Fibroblast of the conjunctiva (primary cell): ENCODE measurements at places on chromosomes 5 and 9.

- no peak for DNase-seq
These were observed 534 bp downstream of the ERP44 start for GRCh38 chr9:100098046-100098886.

DNA sequence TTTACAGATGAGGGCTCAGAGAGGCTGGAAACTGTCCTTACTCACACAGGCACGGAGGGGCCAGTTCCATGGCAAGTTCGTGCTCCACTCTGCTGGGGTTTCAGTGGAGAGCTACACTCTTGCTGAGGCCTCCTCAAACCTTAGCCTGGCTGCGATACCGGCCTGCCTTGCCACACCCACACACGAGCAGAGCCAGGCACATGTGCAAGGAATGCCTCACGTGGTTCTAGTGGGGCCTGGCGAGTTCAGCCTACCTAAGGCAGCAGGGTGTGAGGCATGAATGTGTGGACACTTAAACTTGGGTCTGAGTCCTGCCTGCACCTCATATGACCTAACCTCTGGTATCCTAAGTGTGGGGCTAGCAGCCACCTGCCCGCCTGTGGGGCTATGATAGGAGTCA lies 21.5 kb upstream of the PRDM12 start:
- DNase-seq = no peak

- DNase-seq = no peak
These were observed 214.2 kb downstream of the TMEM232 start for GRCh38 chr5:110512266-110512665.

- no peak for DNase-seq
These were observed 56.8 kb downstream of the MINAR2 start for GRCh38 chr5:129804705-129805104.

DNA sequence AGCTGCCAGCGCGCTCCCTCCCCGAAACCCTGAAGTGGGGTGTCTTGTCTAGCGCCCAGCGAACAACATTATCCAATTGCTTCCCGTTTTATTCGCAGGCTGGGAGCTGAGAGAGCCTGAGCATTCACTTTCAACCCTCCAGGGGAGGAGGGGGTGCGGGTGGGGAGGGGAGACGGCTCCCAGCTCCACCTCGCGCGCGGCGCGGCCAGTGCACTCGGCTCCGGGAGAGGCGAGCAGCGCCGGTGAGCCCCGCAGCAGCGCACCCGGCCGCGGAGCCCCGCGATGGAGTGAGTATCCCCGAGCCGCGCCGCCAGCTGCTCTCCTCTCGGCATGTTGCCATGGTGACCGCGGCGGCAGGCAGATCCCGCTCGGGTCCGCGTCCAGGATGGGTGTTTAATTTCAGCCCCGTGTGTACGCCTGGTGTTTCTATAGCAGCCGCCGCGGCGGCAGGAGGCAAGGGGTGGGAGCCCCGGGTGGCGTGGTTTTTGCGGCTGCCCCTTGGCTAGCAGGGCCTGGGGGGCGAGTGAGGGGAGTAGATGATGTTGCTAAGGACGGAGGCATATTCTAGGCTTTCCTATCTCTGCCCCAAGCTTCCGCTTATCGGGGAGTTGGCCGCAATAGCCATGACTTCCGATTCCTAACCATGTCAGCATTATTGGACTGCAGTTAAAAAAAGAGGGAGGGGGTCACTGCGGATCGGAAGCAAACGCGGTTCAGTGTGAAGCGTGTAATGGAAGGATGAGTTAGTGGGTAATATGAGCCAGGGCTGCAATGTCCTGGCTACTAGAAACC lies 139.2 kb upstream of the PALM2AKAP2 start:
- DNase-seq = no peak

DNA sequence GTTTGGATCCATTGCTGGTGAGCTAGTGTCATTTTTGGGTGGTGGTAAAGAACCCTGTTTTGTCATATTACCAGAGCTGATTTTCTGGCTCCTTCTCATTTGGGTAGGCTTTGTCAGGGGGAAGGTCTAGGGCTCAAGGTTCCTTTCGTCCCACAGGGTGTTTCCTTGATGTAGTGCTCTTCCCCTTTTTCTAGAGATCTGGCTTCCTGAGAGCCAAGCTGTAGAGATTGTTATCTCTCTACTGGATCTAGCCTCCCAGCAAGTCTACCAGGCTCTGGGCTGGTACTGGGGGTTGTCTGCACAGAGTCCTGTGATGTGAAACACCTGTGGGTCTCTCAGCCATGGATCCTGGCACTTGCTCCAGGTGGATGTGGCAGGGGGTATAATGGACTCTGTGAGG lies 145.9 kb downstream of the HINT1 start:
- no peak for DNase-seq

GRCh38 chr5:11064763-11065450 lies 303.9 kb upstream of the DAP start:
- DNase-seq = no peak

GRCh38 chr5:157384971-157385709 lies 74.9 kb upstream of the NIPAL4 start:
- peak; percentile 93 for DNase-seq

DNA sequence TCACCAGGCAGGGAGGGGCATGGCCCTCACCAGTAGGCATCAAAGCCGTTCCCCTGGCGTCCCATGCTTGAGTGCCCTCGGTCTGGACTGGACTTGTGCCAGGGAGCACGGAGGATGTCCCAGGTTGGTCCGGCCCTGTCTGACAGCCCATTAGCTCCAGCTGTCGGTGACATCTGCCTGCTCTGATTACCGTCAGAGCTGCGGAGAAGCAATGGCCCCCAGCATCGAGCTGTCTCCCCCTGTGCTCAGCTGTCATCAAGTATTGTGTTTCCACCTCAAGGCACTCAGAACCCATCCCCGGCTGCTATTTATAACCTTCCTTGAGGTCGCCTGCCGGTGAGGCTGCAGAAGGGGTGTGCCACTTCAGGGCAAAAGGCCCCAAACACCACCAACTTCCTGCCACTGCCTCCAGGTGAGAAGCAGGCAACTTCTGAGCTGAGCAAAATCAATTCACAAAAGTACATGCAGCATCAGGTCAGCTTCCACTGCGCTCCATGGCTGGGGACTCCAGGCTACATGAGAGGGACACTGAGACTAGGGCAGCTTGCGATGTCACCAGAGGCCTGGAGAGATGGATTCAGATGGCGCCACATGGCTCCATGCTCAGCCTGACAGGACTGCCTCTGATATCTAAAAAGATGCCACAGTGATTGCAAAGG lies 142.7 kb downstream of the C5orf15 start:
- no peak for DNase-seq

DNA sequence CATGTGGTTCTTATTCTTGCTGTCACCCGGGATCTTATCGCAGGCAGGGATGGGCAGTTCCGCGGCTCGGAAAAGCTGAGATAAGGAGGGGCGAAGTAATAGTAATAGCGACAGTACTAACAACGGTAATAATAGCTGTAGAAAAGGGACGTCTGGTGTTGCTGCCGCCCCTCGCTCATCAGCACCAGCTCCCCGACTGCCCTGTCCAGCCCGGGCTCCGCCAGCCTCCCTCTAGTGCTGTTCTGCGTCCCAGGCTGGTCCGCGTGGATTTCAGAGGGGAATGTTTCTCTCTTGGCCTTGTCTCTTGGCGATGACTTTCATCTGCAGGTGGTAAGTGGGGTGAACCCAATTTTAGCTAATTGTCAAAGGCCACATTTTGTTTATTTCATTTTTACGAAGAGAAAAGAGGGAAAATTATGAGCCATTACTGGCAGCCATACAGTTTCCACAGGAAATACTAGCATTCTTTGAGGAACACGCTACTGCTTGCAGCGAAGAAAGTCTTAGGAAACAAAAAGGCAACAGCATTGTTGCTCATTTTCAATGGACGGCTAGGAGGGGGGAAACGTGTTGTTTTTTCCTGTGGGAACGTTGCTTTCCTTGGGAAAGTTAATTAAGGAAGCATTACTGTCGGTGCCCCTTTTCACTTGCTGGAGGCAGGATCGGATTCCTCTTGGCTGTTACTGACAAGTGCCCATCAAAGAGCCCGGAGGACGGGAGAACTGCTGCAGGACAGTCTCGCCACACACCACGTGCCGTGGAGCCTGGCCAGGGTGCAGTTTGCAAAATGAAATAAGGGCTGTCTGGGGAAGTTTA lies 762 bp downstream of the SNCAIP start:
- DNase-seq = peak; percentile 10

DNA sequence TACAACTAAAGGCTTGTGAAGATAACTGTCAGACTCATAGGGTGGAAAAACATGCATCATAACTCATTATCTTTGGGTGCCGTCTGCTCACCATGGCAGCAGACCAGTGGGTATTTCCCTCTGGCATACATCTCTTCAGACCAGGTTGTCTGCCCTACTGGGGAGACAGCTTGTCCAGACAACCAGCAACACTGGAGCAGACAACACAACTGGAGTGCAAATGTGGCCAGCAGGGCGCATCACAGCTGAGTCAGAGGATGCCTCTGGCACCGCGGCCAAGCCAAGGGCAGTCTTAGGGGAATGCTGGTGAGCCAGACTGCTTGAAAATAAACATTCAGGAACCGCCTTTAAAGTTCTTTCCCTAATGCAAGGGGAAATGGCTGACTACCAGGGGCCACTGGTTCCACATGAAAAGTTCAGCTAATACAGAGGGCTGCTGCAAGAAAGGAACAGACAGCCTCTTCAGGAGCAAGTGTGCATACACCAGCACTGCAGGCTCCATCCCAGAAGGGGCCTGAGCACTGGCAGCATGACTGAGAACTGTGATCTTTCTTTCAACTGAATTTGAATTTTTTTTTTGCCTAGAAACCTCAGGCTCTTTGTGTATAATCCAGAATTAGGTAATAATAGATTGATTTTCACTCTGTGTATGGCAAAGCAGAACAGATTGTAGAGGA lies 77.3 kb downstream of the MAMDC2 start:
- DNase-seq = peak; percentile 86

DNA sequence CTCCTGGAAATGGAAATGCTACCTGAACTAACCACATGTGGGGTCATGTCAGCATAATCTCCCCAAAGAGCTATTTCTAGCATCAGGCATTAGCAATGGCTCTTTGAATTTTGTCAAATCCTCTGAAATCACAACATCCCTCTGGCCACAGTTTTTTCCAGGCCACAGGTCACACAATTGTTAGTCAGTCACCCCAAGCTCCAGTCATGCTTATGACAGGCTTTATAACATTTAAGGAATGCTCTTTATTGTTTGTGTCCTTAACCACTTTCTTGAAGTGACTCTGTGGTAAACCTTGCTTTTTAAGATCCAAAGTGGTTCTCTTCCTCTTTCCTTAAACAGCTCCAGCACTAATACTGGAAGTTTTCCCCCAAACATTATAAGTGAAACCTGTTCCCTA lies 169.2 kb upstream of the HMHB1 start:
- no peak for DNase-seq

DNA sequence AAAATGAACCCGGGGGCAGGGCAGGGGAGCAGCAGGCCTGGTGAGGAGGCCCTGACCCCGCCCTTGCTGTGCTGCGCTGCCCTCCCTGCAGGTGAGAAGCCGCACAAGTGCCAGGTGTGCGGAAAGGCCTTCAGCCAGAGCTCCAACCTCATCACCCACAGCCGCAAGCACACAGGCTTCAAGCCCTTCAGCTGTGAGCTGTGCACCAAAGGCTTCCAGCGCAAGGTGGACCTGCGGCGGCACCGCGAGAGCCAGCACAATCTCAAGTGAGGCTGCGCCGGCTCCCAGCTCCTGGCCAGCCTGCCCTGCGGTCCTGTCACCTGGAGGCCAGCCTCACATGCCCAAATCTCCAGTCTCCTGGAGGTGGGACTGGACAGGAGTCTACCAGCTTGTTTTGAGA lies 12.3 kb downstream of the GFI1B start:
- DNase-seq = no peak

DNA sequence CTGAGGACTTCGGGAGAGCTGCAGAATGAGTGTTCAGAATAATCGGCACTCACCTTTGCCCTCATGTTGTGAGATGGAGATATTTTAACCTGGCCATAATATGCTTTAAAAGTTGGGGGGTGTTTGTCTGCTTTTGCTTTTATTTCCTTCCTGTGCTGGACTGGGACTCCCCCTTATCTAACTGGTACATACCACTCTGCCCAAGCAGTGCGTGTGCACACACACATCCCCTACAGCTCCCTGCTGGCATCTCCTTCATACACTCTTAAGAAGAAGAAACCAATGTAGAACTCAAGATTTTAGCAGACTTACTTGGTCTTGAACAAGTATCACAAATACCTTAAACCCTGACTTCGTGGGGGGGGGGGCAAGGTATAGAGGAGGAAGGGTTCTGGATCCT lies 146.2 kb upstream of the DMRT1 start:
- no peak for DNase-seq
